Muscle of arm (tissue), 14 donors: ENCODE measurements at places on chromosomes 11 and 22. TPM values are rescaled to one million over a fixed set of nuclear protein-coding genes. Genes with fewer than 3 reads are reported as not detected.

Gene OR10D3
- polyA plus RNA-seq: not detected

Gene THY1
- polyA plus RNA-seq: 127 TPM

Gene KCNJ4
- polyA plus RNA-seq: 0.26 TPM

Gene NNMT
- 31.2 TPM for polyA plus RNA-seq

Gene TESMIN
- polyA plus RNA-seq: not detected

Gene CDON
- 21.6 TPM for polyA plus RNA-seq

Gene SMDT1
- 97.7 TPM for polyA plus RNA-seq

Gene SPTBN2
- polyA plus RNA-seq: 14.4 TPM

Gene KCNQ1
- polyA plus RNA-seq: 2.1 TPM

Gene INS
- not detected for polyA plus RNA-seq

Gene UBQLNL
- polyA plus RNA-seq: 0.77 TPM

Gene MMP12
- not detected for polyA plus RNA-seq

Gene FIBIN
- polyA plus RNA-seq: 38.9 TPM

Gene ALG8
- 21.3 TPM for polyA plus RNA-seq

Gene PKP3
- not detected for polyA plus RNA-seq

Gene RTN4R
- 10.6 TPM for polyA plus RNA-seq
